ENCODE measurements at places on chromosomes 16 and 17. TPM values are rescaled to one million over a fixed set of nuclear protein-coding genes. Genes with fewer than 3 reads are reported as not detected.

PNPO gene
- total RNA-seq: 12.8 TPM

SMPD3 gene
- total RNA-seq: 4.5 TPM

TEKT1 gene
- 1.6 TPM for total RNA-seq

ABI3 gene
- total RNA-seq: 0.31 TPM

DYNLRB2 gene
- 2.3 TPM for total RNA-seq

DNA sequence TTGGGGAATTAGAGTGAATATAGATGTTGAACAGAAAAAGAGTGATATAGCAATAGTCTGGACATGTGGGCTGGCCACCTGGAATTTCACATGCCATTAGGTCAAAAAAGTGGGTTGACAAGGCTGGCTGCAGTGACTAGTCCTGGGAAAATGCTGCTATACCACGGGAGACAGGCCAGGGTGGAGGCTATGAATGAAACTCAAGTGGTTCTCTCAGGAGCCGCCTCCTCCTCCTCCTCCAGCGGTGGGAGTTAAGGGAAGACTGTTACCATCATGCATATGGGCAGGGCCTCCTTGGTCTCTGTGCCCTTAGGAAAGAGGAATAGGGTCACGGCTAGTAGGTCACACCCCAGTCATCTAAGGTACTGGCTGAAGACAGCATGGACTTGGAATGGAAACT is 448.0 kb downstream of the SLC39A11 start:
- peaks cover 8% of the 10 kb centered on the region for H3K36me3 ChIP-seq
- no peaks in the 10 kb centered on the region for H3K4me1 ChIP-seq
- no peak overlapping the region for H3K27ac ChIP-seq
- no peaks in the 10 kb centered on the region for H3K27me3 ChIP-seq
- no peak overlapping the region for H3K4me3 ChIP-seq

DNA sequence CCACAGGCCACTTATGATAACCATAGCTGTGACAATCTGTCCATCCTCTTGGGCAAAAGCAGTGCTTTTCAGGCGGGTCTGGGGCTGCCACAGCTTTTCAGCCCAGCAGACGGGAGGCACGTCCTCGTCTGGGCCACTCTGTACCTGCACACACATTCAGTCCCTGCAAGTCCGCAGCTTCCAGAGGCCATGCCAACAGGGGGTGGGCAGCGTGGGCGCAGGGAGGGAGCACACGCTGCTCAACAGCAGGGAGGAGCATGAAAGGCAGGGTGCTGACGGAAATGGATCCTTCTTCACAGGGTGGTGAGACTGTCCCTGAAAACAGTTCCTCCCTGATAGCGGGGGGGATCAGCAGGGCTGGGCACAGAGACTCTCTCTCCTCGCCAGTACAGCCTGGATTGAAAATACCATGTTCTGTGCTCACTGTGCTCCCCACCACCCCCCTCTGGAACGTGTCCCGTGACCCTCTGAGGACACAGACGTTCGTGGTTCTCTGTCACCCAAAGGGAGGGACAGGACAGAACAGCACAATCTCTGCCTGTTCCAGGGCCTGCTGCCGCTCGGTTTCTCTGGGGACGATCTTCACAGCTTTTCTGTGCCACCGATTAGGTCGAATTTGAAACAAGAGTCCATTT is 41.7 kb downstream of the PEMT start:
- H3K27ac ChIP-seq: no peak overlapping the region
- no peaks in the 10 kb centered on the region for H3K27me3 ChIP-seq
- H3K4me1 ChIP-seq: peaks cover 18% of the 10 kb centered on the region
- H3K36me3 ChIP-seq: no peaks in the 10 kb centered on the region
- DNase-seq: no peak
- H3K4me3 ChIP-seq: no peak overlapping the region

DNA sequence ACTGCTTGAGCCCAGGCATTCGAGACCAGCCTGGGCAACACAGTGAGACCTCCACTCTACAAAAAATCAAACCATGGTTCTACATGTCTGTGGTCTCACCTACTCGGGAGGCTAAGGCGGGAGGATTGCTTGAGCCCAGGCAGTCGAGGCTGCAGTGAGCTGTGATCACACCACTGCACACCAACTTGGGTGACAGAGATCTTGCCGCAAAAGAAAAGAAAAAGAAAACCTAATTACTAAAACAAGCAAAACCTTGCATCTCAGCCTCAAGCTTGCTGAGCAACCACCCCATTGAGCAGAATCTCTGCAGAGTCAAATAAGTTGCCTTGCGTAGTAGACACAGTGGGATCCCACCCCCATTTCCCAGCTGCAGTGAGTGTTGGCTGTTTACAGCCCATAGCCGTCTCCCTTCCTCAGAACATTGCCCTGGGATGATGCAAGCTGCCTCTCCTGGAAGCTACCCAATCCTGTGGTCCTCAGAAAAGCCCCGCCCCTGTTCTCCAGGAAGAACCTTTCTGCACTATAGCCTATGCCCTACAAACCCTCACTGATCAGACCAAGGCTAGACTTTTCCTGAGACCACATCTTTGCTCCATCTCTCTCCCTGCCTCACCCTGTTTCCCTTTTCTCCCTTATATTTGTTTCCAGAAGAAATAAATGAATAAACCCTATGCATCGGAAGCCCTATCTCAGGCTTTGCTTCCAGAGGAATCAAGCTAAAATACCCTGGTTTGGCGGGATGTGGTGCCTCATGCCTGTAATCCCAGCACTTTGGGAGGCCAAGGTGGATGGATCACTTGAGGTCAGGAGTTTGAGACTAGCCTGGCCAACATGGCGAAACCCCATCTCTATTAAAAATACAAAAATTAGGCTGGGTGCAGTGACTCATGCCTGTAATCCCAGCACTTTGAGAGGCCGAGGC is 16.7 kb upstream of the ERN2 start:
- peaks cover 12% of the 10 kb centered on the region for H3K27me3 ChIP-seq
- H3K4me1 ChIP-seq: peaks cover 5% of the 10 kb centered on the region
- H3K4me3 ChIP-seq: no peak overlapping the region
- no peaks in the 10 kb centered on the region for H3K36me3 ChIP-seq
- DNase-seq: no peak

GRCh38 chr17:62819511-62820221 is 11.6 kb upstream of the MARCHF10 start:
- H3K4me3 ChIP-seq: peak overlapping the region; percentile 69
- no peaks in the 10 kb centered on the region for H3K27me3 ChIP-seq
- peak overlapping the region; percentile 89 for H3K27ac ChIP-seq
- H3K36me3 ChIP-seq: no peaks in the 10 kb centered on the region

GRCh38 chr17:31175237-31175636 is 80.5 kb downstream of the NF1 start:
- H3K4me1 ChIP-seq: no peaks in the 10 kb centered on the region
- no peak overlapping the region for H3K27ac ChIP-seq
- H3K27me3 ChIP-seq: no peaks in the 10 kb centered on the region
- no peak overlapping the region for H3K4me3 ChIP-seq
- no peak for DNase-seq

Data from type B pancreatic cell (in vitro differentiated cells).